GM12864 (cell line): ENCODE measurements at places on chromosomes 4 and X.

DNA sequence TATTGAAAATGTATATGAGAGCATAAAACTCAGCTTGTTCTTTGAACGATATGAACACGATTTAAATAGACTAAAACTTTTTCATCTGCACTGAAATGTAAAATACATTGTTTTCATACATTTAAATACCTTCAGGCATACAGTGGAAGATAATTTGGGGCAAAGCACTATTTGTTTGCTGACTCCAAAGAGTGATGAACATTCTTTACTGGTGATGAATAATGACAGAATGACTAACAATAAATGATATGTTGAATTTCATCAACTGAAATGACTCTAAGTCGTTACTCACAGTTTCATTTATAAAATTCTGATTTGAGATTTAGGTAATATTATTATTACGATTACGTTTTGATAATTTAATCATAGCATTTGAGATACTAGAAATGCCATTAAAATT, 1160.1 kb downstream of the NLGN4X start:
- no peak for DNase-seq

- no peak for DNase-seq
Measured at GRCh38 chr4:189809839-189810238, 130.8 kb upstream of the FRG1 start.

- no peak for DNase-seq
Measured at GRCh38 chrX:118824173-118824730, 628 bp downstream of the ZCCHC12 start.

- DNase-seq: no peak
Measured at GRCh38 chrX:65997978-65998717, 41.7 kb downstream of the VSIG4 start.

DNA sequence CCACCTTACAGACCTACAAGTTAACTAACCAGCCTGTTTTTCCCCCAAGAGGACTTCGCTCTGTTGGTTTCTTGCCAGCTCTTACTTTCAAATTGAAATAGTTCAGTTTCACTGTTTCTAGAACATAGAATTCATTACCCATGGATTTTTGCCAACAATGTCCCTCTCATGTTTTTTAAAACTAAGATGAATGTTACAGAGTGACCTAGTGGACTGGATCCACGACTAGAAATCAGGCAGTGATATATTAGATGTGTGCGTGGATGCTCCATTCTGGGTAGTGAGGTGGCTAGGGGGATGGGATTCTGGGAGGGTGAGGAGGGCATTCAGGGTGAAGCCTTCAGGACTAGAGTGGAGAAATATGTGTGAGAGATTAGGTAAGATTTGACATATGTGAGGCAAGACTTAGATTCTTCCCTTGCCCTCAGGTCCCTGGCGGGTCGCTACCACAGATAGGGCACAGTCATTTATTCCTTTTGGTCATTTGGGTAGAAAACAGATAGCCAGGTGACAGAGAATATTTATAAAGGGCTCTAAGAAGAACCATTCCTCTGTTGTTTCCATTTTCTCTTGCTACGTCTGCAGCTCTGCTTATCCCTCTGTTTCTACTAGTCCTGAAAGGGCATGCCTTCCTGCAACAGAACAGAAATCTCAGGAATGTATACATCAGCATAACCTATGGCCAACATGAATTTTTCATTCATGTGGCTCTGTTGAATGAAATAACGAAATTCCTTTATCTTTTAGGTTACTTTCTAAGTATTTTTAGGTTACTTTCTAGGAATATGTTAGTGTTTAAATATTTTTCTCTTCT, 15.4 kb upstream of the JADE1 start:
- no peak for DNase-seq

DNA sequence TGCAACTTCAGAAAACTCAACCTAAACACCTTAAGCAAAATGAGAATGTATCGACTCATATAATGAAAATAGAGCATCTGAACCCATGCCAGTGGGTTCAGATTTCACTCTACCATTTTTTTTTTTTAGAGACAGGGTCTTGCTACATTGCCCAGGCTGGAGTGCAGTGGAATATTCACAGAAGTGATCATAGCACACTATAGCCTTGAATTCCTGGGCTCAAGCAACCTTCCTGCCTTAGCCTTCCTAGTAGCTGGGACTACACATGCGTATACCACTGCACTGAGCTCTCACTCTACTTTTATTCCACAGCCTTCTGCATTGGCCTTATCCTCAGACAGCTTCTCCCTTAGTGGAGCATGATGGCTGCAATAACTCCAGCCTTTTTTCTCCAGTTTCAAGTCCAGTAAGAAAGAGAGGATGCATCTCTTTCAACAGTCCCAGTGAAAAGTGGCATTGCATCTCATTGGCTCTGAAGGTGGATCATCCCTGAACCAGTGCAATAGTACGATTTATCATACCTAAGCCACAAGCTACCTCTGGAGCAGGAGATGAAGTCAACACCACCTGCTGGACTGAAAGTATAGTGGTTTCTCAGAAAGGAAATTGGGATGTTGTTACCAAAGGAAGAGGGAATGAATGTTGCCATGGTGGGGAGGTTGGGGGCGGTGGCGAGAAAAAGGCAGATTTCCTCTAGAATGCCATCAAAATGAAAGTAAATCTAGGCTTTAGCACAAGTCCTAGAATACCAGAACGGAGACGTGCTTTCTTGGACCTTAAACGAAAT, 2.0 kb upstream of the SOD3 start:
- no peak for DNase-seq

- no peak for DNase-seq
Measured at GRCh38 chrX:48715876-48716502, 19.5 kb downstream of the SUV39H1 start.

GRCh38 chrX:80812176-80812575, 2.5 kb upstream of the BRWD3 start:
- no peak for DNase-seq

GRCh38 chr4:67809502-67809901, 55.3 kb upstream of the GNRHR start:
- no peak for DNase-seq

DNA sequence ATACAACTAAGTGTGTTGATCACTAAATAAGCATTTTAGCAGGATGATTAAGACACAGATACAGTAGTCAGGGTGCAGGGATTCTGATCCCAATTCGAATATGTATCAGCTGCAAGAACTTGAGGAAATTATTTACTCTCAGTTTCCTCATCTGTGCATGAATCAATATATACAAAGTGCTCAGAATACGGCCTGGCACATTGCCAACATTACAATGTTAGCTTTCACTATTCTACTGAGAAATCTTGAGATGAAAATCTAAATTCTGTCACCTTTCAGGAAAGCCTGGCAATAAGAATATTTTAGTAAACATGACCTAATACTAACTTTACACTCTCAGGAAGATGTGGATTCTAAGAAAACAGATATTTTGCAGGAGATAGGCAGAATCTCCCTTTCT, 1001.6 kb upstream of the IGFBP7 start:
- DNase-seq: no peak

- no peak for DNase-seq
Measured at GRCh38 chr4:100254237-100254636, 64.0 kb upstream of the DDIT4L start.
